MCF 10A (cell line): ENCODE measurements at places on chromosomes 11 and 22. TPM values are rescaled to one million over a fixed set of nuclear protein-coding genes. Genes with fewer than 3 reads are reported as not detected.

GRCh38 chr11:73198677-73199076 is 19.4 kb upstream of the P2RY2 start:
- H3K27ac ChIP-seq: no peak overlapping the region
- H3K27me3 ChIP-seq: no peaks in the 10 kb centered on the region
- no peak for DNase-seq

Gene USH1C
- not detected in 2 replicates for total RNA-seq

Gene FOLR1
- 0.40 TPM in 1 of 2 replicates, not detected in the other for total RNA-seq

Gene PRDX5
- total RNA-seq: 274 and 302 TPM in 2 replicates
